ENCODE measurements at places on chromosomes 5 and 9.
A peak's percentile ranks its signal among the peaks of the same experiment; 100 is the strongest.

GRCh38 chr5:7902666-7903625 lies 34.0 kb downstream of the MTRR start:
- DNase-seq, result no peak

DNA sequence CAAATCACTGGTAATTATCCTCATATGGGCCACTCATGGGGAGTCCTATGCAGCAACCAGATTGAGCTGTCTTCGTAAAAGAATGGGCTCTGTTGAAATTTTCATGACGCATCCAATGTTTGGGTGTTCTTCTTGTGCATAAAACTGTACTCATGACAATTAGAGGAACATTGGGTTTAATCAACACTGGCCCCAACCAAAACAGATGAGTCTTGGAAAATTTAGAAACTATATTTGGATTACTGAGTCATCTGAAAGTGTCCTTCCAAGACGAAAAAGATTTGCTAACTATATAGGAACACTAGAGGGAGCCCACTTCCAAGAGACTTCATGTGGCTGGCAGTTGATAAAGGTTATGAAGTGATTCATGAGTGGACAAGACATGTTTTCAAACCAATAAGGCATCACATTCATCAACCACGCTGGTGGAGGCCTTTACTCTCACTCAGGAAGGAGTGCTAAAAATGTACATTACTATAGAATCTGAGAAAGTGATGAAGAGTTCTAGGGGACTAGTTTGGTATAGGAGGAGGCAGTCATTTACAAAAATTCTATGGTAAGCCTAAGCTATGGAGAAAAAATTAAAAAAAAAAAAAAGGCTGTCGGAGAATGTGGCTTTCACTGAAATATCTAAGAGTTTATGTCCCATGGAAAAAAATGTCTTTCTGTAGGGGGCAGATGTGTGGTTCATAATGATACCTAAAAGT lies 313.5 kb downstream of the PRDM9 start:
- DNase-seq, result peak; percentile 36

GRCh38 chr5:5103245-5103644 lies 36.9 kb upstream of the ADAMTS16 start:
- no peak for DNase-seq

DNA sequence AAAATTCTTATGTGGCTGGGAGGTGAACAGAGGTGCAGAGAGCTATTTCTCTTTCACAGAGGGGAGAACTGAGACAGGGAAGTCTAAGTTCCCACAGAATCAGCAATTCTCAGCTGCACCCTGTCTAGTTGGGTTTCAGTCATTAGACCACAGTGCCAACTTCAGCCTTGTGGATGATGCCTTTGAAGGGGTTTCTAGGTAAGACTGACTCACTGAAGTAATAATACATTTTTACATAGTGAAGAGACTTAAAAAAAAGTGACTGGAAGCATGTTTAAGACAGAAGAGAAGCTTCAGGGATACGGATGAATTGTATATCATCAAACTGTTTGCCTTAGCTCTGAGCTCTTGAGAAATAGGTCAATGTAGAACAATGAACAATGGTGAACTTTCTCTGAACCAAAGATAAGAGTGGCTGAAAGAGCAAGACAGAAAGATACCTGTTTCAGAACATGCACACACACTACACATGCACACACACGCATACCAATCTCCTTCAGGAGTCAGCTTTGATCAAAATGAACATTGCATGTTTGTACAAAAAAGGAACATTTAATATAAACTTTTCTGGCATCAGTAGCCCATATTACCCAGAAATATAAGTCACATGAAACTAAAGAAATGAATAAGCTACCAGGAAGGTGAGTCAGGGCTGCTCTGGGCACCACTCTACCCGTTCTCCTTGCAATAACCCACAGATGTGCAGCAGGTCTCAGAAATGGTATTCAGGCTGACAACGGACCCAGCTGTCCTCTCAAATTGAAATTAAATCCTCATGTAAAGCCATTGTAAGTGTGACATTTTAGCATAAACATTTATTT lies 12.6 kb upstream of the FYB1 start:
- no peak for DNase-seq

GRCh38 chr9:136411378-136411777 lies 920 bp downstream of the PMPCA start:
- DNase-seq, result no peak

- no peak for DNase-seq
These were observed 13.9 kb downstream of the SLC36A1 start for GRCh38 chr5:151461312-151461711.

DNA sequence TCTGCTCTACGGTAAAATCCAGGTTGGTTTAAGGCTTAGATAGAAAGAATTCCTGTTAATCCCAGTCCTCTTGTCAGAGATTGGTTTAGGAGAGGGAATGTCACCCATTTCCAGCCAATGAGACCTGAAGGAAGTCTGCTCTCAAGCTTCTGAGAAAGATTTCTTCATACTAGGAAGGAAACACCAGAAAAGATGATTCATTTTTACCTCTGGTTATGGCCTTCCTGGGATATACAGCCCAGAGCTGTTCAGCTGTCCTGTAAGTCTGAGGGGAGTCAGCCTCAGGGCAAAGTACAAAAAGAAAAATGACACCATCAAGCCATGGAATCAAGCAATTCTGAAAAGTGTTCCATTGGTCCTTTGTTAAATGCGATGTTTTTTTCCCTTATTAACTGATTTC lies 18.6 kb upstream of the CFAP95 start:
- no peak for DNase-seq

GRCh38 chr5:143716881-143717280 lies 95.1 kb upstream of the HMHB1 start:
- peak; percentile 3 for DNase-seq

GRCh38 chr9:136921307-136921706 lies 23.2 kb downstream of the FBXW5 start:
- DNase-seq, result no peak

- DNase-seq, result no peak
These were observed 546.1 kb downstream of the NR2F1-AS1 start for GRCh38 chr5:93034621-93035590.

DNA sequence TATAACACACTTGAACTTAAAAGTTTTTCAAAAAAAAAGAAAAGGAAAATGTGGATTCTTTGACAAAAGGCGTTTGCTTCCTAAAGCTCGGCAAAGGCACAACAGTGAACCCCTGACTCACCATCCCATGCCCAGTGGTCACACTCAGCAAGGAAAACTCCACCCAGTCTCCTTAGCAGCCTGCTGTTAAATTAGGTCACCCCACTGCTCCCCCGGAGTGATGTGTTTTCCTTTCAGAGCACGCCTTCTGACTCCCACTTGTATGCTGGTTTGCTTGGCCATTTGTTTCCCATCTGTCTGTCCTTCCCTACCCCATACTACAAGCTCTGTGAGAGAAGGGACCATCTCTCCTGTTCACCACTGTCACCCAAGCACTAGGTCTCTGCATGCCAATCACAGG lies 23.8 kb downstream of the RETREG1 start:
- DNase-seq, result peak; percentile 33

DNA sequence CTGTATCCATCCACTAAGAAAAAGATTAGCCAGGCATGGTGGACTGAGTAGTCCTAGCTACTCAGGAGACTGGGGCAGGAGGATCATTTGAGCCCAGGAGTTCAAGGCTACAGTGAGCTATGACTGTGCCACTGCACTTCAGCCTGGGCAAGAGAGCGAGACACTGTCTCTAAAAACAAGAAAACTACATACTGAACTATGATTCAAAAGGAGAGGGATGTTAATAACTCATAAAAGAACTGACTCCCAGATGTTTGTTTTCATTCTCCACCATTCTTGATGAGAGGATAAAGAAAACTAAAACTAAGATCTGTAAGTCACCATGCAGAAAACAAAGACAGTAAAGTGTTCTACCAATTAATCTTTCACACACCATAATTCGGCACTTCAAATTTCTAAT lies 53.5 kb downstream of the AUH start:
- no peak for DNase-seq

GRCh38 chr9:73174330-73174980 lies 22.8 kb downstream of the ANXA1 start:
- DNase-seq, result no peak

DNA sequence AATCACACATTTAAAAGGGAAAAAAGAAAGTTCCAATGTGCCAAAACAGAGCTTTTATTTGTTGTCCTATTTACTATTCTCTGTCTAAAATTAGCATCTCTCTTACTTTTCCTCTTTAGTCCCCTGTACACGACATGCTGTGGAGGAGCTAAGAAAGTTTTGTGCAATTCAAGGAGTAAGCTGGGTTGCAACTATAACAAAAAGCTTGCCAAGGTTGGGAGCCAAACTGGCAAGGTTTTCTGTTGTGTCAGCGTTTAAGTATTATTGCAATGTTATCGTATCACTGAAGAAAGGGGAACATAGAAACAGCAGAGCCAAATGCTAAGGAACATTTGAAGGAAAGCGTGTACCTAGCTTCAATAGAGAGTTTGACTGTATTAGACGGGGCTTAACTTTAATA lies 680.8 kb downstream of the CETN3 start:
- peak; percentile 54 for DNase-seq

- DNase-seq, result no peak
These were observed 412.3 kb downstream of the MAT2B start for GRCh38 chr5:163917747-163918146.

GRCh38 chr9:14705079-14705478 lies 11.8 kb upstream of the ZDHHC21 start:
- DNase-seq, result no peak
